Coronary artery (tissue), 2 donors: ENCODE measurements at places on chromosomes 2 and 18.

GRCh38 chr2:173048897-173049661 lies 26.6 kb upstream of the MAP3K20 start:
- DNase-seq, result no peak

- no peak for DNase-seq
Observed at GRCh38 chr18:31952223-31952622, 9.3 kb upstream of the TRAPPC8 start.

DNA sequence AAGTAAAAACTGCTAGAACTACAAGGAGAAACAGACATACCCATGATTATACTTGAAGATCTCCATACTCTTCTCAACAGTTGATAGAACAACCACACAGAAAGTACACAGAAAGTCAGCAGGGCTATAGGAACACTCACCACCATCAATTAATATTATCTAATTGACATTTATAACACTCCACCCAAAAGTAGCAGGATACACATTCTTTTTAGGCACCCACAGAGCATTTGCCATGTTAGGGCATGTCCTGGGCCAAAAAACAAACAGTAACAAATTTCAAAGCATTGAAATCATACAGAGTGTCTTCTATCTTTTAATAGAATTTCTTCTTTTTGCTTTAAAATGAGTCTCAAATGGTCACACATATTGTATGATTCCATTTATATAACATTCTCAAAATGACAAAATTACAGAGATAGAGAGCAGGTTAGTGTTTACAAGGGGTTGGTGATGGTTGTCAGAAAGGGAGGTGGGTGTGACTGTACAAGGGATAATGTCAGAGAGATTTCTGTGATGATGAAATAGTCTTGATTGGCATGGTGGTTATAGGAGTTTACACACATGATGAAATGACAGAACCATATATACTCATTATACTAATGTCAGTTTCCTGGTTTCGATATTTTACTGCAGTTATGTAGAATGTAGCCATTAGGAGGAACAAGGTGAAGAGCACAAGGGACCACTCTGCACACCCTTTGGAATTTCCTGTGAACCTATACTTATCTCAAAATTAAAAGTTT lies 82.8 kb downstream of the NCK2 start:
- no peak for DNase-seq

- no peak for DNase-seq
Observed at GRCh38 chr2:215356948-215357461, 45.1 kb downstream of the ATIC start.

DNA sequence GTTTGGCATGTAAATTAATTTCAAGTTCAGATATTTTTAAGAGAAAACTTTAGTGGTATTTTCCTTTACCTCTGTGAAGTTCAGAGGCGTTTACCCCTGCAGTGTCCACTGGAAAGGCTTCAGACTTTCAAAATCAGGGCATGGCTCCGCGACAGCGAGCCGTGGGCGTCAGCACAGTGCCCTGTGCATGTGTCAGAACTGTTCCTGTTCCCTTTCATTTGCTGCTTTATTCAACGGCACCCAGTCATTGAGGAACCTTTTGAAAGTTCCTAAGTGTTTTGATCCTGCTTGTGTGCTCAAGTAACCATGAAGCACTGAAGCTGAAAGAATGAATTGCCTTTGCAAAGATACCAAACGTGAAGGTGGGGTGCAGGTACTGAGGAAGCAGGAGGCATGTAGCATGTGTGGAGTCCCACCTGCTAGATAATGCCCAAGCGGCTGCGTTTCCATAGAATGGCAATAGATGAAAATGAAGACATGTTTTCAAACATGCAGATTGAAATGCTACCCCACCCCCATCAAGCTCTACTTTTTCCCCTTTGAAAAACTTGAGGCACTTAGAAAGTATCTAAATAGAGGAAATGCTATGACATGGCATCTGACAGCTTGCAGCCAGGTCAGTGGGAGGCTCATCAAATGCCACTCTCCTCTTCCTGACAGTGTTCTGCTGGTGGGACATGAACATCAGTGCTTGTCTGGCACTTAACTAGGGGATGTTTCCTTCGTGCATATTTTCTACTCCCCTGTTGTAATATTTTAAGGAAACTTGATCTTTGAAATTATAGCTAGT lies 148.6 kb downstream of the ZNF236 start:
- DNase-seq, result no peak

- DNase-seq, result no peak
Observed at GRCh38 chr2:175679728-175680127, 322.3 kb downstream of the LNPK start.

DNA sequence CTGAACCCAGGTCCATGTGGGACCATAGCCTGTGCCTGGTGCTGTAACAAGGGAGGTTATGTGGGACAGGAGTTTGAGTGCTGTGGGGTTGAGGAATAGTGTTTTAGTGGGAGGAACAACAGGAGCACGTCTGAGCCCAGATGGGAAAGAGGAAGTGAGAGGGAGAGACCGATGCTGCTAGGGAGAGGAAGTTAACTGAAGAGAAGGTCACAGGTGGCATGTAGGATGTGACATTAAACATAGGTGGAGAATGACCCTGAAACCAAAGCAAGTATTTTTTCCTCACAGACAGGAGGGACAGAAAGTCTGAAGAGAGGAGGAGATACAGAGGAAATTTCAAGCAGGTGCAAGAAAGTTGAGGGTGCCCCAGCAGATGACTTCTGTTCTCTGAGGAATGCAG lies 87.8 kb downstream of the ACOXL start:
- no peak for DNase-seq
